ENCODE measurements at places on chromosomes 7 and 10. TPM values are rescaled to one million over a fixed set of nuclear protein-coding genes. Genes with fewer than 3 reads are reported as not detected.

GRCh38 chr7:20793694-20794394 is 7.2 kb upstream of the SP8 start:
- DNase-seq: no peak

- no peak for DNase-seq
These were observed 80.9 kb upstream of the APBB1IP start for GRCh38 chr10:26357203-26357602.

- DNase-seq: no peak
These were observed 96.5 kb downstream of the NRF1 start for GRCh38 chr7:129707910-129708499.

GRCh38 chr7:34659472-34660075 is 1.6 kb downstream of the NPSR1 start:
- DNase-seq: no peak

Gene SPDYE16
- 0.20 TPM for total RNA-seq

Gene SMKR1
- total RNA-seq: not detected

Gene ELAPOR2
- total RNA-seq: 2.5 TPM

Gene CLRN3
- not detected for total RNA-seq

Measured in heart left ventricle (tissue), 16 donors.